ENCODE measurements at places on chromosomes 4 and X. TPM values are rescaled to one million over a fixed set of nuclear protein-coding genes. Genes with fewer than 3 reads are reported as not detected.

The ANKRD17 gene
- 30.0 TPM for polyA plus RNA-seq

- peak; percentile 21 for DNase-seq
Observed at GRCh38 chrX:126770179-126770578, 49.4 kb upstream of the PRR32 start.

GRCh38 chr4:175767150-175767549 lies 44.9 kb downstream of the GPM6A start:
- DNase-seq, result peak; percentile 99

- no peak for DNase-seq
Observed at GRCh38 chr4:38313999-38314561, 349.9 kb upstream of the KLF3 start.

All from brain (organoid and tissue), 16 donors.